Daoy (cell line): ENCODE measurements at places on chromosomes 1 and 21. TPM values are rescaled to one million over a fixed set of nuclear protein-coding genes. Genes with fewer than 3 reads are reported as not detected.

Gene TGFBR3
- 1.6 and 20.5 TPM in 2 replicates for total RNA-seq

Gene UBL4B
- total RNA-seq: not detected in 2 replicates

Gene SLAMF9
- total RNA-seq: 0.77 TPM in 1 of 2 replicates, not detected in the other

Gene FCRL5
- not detected in 2 replicates for total RNA-seq

- no peak for DNase-seq
These were observed 32.9 kb downstream of the RASSF5 start for GRCh38 chr1:206540044-206540780.

DNA sequence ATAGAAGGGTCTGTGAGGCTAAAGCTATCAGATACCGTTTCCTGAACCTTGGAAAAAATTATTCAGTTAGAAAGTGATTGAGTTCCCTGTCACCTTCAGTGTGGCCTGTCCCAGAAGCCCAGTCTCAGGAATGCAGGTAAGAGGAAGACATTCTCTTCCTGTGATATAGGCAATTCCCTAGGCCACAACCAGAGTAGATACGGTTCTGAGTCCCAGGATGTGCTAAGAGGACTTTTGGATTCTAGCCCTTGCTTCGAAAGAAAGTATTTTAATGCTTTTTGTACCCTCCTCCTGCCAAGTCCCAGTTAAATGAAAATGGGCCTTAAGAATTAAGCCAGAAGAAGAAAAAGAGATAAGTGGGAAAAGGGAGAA is 313.5 kb upstream of the PLXNA2 start:
- DNase-seq: no peak

DNA sequence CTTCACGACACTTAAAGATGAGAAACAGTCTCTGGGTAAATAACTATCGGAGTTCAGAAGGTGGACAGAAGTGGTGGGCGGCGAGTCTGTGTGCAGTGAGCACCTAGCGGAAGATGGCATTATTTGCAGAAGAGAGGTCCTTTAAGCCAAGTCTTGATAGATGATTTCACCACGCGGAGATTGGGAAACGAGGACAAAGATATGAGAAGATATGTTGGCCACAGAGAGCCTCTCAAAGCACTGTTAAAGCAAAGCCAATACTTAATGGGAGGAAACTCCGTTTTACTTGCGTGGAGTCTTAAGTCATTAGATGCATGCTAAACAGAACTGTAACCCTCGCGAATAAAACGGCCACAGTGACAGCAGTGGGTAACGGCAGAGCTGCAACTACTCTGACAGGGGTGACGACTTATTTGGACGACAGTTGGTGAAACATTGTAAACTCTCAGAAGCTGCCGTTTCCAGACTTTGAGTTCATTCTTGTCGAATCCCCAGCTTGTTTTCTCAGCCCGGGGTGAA is 577 bp upstream of the CEP350 start:
- peak; percentile 38 for DNase-seq

DNA sequence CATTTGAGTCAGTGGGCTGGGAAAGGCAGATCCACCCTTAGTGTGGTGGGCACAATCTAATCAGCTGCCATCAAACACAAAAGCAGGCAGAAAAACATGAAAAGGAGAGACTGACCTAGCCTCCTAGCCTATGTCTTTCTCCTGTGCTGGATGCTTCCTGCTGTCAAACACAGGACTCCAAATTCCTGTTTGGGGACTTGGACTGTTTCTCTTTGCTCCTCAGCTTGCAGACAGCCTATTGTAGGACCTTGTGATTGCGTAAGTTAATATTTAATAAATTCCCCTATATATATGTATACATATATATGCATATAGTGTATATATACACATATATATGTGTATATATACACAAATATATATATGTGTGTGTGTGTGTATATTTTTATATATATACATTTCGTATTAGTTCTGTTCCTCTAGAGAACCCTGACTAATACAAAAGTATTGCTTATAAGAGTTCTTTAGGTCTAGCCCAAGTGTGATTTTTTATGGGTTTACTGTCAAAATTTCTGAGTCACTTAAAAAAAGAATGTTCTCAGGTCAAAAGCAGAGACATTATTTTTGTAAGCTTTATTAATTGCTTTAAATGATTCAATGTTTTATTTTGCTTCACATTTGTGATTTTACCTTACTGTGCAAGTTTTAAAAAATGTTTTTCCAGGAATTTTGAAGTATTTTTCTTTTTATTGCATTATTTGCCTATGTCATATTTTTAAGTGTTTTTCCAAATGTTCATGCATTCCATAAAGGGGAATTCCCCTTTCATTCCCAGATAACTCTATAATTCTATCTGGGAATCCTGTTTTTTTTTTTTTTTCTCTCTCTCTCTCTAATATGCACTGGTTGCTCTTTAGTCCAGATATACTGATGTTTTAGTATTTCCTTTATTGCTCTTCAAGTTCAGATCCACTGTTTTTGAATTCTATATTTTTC is 92.1 kb upstream of the ADAMTS5 start:
- no peak for DNase-seq

DNA sequence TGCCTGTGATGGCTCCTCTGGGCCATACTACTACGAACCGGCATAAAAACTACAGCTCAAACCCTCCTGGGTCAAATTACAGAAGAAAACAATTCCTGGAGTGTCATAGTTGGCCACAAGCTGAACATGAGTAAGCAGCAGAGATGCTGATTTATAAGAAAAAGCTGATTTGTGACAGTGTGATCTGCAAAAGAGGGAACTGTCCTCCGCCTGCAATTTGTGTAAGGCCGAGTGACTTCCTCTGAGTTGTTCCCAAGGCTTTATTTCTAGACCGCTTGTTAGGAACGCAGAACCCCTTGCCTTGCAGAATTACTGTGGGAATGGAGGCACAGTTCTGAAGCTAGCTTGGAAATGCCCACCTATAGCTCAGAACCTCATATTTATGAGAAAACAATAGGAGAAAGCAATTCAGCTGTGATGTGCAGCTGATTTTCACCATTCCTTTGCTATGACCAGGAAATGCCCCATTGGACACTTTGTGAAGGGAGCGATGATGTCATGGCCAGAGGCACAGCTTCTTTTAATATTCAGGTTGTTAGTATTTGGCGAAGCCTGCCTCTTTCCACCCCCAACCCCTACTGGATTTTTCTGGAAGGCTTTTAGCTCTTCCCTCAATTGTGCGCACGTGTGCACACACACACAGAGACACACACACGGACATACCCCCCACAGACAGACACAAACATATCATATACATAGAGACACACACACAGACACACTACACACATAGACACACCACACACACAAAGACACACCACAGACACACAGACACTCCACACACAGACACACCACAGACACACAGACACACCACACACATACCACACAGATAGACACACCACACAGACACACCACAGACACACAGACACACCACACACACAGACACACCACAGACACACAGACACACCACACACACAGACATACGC is 47.6 kb downstream of the IER5 start:
- peak; percentile 76 for DNase-seq

- no peak for DNase-seq
These were observed 11.9 kb downstream of the TRIM11 start for GRCh38 chr1:228394571-228395394.

DNA sequence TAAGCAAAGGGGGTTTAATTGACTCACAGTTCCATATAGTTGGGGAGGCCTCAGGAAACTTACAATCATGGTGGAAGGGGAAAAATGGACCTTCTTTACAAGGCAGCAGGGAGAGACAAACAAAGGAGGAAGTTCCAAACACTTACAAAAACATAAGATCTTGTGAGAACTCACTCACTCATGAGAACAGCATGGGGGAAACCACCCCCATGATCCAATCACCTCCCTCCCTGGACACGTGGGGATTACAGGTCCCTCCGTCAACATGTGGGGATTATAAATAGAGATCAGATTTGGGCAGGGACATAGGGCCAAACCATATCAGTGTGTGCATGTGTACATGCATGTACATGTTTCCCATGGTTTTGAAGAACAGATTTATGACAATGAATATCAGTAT is 5.5 kb upstream of the SMG7 start:
- no peak for DNase-seq

DNA sequence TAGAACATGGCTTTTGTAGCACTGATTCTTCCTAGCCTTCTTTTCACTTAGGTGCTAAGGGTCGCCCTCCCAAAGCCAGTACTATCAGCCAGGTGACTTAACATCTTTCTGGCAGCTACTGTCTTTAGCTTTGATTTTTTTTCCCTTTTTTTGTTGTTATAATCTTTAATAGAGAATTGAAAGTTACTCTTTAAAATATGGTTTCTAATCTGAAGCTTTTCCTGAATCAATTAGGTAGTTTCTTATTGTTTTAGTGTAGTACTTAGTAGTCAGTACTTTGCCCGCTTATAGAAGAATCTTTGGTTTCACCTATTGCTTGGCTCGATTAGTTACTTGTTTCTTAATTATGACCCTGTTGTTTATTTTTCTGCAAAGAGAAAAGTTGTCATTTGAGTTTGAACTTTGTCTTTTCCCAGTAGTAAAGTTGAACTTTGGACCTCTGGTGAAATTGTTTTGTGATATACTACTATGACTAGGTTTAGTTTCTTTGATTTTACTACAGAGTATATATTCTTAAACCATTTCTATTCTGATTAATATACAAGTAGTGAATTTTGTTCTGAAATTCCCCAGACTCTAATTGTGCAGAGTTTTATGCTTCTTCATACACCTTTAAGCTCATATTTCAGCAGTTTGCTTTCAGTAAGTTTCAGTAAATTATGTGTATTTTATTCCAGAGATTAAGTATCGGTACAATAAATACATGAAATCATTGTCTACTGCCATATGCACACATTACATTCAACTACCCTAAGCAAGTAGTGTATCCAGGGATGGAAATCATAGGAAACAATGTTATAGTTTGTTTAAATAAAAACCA is 3.9 kb downstream of the MAGI3 start:
- DNase-seq: no peak
